ENCODE measurements at places on chromosomes 7 and 10.

GRCh38 chr10:13658871-13659685, 72.3 kb downstream of the PRPF18 start:
- peak; percentile 25 for DNase-seq

DNA sequence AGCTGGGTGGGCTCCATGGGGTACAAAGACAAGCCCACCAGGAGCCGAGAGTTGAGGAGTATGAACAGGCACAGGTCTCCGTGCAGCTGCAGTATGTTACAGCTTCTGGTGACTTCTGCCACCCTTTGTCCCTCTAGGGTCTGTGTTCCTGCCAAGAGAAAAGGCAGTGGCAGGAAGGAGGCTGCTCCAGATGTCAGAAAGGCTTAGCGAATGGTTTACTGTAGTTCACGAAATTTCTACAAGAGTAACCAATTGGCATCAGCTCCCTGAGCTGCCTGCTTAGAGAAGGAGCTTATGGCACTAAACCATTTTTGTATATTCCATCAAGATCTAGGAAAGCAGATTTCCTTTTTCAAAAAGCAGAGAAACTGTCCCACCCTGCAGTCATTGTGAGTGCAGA, 48.2 kb upstream of the TMEM72 start:
- DNase-seq: no peak

- no peak for DNase-seq
Measured at GRCh38 chr7:51344406-51345138, 28.0 kb upstream of the COBL start.

GRCh38 chr7:34842782-34843181, 184.8 kb downstream of the NPSR1 start:
- no peak for DNase-seq

GRCh38 chr7:151754142-151754590, 122.7 kb downstream of the PRKAG2 start:
- no peak for DNase-seq

- DNase-seq: no peak
Measured at GRCh38 chr7:115600207-115600606, 430.4 kb downstream of the TFEC start.

DNA sequence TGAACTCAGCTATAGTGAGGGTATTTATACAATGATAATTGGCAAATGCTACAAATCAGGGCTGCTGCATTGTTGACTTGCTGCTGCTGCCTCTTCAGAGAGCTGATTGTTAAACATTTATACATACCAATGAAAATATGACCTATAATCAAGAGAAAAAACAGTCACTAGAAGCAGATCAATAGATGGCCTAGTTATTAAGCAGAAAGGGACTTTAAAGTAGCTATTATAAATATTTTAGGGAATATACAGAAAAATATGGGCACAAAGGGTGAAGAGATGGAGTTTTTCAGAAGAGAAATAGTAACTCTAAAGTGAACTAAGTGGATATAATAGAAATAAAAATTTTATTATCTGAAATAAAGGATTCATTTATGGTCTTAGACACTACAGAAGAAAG, 14.4 kb upstream of the UNC5B start:
- DNase-seq: no peak

GRCh38 chr7:5701085-5701914, 80.2 kb downstream of the RNF216 start:
- DNase-seq: peak; percentile 39

DNA sequence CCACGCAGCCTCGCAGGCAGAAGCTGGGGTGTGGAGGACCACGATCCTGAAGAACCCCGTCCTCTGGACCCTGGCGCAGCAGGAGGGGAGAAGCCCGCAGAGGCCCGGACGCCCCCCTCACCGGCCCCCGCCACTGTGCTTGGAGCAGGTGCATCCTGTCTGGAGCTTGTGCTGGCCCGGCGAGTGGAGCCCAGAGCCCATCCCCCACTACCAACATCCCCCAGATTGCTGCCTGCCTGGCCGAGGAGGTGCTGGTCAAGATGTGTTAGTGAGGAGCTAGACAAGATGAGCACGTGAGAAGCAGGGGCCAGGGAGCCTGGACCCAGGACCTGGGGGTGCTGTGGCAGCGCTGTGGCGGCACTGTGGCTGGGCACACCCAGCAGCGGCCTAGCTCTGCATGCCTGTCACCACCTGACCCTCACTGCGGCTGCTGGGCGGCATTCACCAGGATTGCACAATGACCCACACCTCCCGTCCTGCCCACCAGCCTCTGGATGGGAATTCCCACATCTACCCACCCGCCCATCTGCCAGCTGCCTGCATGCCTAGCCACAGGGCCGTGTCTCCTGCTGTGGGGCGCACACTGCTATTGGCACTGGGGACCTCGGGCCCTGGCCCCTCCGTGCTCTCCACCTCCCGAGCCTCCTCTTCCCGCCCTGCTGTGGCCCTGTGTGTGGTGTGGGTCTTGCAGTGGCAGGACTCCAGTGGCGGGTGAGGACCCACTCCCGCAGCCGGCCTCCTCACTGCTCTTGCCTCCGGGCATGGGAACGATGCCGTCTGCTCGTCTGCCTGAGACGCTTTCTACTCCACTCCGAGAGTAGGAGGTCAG, 11.8 kb downstream of the GPR146 start:
- DNase-seq: no peak

DNA sequence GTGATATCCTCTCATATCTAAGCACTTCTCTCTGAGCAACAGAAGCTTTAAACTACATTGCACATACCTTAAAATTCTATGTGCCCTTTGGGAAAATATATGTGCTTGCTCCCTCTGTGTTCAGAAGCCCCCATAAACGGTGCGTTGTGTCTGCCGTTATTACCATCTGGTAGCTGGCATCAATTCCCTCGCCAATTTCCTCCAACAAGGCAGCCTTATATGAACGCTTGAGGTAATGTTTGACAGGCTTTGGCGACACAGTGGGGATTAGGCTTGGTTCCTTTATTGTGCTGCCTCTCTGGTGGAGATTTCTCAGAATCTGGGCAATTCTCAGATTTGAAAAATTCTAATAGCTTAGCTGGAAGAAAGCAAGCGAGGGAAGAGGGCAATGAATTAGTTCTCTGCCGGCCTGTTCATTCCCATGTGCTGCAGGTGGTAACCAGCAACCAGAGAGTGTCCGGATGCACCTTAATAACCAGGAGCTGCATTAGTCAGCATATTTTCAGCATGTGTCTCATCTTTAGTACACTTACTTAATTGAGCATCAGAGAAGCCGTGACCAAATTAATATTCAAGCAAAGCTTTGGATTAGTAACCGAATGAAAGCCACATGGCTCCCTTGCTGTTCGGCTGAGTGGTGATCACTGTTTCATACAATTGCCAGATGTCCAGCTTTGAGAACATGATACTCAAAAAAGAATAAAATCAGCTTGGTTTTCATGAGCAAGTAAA, 7.3 kb upstream of the PPP1R17 start:
- DNase-seq: no peak

DNA sequence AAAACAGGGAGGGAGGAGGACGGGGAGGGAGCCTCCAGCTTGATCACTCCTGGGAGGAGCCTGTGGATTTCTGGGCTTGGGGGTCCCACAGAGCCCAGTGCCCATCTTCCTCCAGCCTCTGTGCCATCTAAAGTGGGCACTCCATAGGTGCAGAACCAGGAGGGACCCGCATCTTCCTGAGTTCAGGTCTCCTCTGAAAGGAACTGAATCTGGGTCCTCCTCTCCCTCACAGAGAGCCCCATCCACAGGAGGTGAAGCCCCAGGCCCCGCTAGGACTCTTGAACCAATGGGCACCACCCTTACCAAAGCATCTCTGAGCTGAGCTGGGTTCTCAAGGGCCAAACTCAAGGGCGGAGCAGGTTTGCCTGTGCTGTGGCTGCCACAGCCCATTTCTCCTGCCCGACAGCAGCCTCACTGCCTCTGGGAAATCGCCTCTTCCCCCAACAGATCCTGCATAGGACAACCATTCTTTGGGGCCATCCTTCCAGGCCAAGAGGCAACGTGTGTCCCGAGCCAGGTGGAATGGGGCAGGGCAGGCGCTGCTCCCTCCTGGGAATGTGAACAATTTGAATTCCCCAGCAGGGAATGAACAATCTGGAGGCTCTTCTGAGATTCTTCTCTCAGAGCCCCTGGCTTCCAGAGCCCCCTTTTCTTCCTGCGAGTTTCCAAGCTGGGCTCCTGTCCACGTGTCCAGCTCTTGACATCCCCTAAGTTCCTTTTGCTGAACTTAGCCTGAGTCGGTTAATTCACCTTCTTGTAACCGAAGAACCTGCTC, 411.0 kb upstream of the FOXK1 start:
- DNase-seq: no peak

DNA sequence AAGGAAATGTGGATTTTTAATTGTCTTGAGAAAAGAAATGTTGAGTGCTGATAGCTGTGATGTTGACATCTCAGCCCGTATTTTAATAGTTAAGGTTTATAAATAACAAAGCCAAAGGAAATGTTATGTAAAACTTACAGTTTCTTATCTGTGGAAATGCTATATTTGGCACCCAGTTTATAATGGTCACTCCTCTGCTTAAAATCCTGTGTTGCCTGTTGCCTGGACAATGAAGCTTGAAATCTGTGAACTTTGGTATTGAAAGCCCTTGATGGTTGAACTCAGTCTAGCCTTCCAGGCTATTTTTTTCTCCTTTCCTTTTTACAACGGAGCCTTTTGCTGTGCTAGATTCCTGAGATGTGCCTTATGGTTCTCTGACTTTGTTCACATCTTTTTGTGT, 46.5 kb downstream of the MCU start:
- no peak for DNase-seq

- DNase-seq: no peak
Measured at GRCh38 chr7:365593-365992, 75.6 kb downstream of the FOXL3 start.

- no peak for DNase-seq
Measured at GRCh38 chr10:35612385-35613106, 7.4 kb downstream of the GJD4 start.

GRCh38 chr7:115499956-115500355, 530.6 kb downstream of the TFEC start:
- no peak for DNase-seq

GRCh38 chr10:78004215-78005026, 24.9 kb downstream of the POLR3A start:
- no peak for DNase-seq

- no peak for DNase-seq
Measured at GRCh38 chr7:137925754-137926153, 76.1 kb downstream of the CREB3L2 start.

DNA sequence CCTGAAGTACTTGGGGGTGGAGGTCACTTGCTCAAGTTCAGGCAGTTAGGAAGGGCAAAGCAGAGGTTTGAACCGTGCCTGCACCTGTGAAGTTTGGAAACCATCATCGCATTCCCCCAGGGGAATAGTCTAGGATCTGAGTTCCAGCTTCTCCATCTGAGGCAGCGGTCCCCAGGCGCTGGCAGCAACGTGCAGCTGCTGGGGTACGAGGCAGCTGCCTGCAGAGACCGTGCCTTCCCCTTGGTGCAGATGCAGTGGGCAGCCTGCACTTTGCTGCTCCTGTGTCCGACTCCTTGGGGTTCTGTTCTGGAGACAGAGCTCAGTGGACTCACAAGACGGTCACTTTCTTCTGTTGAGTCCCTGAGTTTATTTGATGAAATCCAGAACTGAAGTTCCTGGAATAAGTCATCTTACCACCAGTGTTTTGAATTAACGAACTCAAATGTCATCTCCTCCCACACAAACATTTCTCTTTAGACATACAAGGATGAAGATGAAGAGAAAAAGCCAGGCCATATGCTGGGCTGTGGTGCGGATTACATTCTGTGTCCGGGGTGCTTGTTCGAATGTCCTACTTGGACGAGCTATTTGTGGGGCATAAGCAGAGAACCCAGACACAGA, 19.9 kb upstream of the GIMAP8 start:
- peak; percentile 10 for DNase-seq

DNA sequence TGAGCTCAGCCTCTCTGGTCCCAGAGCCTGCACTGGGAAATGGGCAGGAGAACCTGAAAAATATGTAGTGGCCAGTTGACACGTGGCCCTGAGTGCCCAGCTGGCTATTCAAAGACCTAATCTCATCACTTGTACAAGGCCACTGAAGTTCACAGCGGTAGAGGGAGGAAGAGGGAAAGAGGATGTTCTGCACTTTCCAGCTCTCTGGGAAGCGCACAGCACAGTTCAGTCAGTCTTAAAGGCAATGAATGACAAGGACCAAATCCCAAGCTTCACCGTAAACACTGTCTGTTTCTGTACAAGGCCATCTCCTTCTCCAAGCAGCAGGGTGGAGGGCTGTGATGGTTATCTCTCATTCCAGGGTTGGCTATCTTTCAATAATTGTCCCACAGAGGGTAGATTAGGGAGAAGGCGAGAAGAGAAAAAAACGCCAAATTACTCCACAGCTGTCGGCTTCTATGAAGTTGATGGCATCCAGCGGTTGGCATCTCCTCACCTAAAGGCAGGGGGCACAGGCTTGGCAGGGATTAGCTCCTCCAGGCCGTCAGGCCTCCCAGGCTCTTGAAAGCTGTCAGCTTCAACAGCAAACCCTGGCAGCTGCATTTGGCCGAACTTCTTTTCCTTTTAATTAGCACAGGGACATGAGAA, 10.6 kb downstream of the SFMBT2 start:
- no peak for DNase-seq

DNA sequence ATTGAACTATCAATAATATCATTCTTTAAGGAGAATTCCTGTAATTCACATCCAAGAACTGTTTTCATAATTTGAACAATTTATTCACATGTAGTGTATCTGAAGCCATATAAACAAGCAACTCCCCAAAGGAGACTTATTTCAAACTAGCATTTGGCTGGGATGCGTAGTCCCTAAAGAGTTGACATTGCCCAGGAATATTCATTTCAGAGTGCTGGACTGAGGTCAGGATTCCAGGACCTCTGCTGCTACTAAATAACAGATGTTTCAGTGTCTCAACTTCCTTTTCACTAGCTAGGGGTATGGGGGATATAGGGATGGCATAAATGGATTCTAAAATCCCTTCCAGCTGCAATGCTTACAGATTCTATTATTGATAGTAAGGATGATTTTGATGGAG, 177.0 kb downstream of the TSPAN12 start:
- DNase-seq: no peak

GRCh38 chr10:11150879-11151415, 133.3 kb downstream of the CELF2 start:
- DNase-seq: no peak

- no peak for DNase-seq
Measured at GRCh38 chr7:39952374-39952773, 2.3 kb downstream of the CDK13 start.

Measured in activated naive CD4-positive, alpha-beta T cell treated with anti-CD3 and anti-CD28 coated beads, Interleukin-2, amount 10 ng/mL, durations not matched to agents 7 days and 5 days (primary cell).